Activated effector memory CD4-positive, alpha-beta T cell treated with Interleukin-2 at 50 U/mL for 16 hours (primary cell): ENCODE measurements at places on chromosomes 6 and 20.

DNA sequence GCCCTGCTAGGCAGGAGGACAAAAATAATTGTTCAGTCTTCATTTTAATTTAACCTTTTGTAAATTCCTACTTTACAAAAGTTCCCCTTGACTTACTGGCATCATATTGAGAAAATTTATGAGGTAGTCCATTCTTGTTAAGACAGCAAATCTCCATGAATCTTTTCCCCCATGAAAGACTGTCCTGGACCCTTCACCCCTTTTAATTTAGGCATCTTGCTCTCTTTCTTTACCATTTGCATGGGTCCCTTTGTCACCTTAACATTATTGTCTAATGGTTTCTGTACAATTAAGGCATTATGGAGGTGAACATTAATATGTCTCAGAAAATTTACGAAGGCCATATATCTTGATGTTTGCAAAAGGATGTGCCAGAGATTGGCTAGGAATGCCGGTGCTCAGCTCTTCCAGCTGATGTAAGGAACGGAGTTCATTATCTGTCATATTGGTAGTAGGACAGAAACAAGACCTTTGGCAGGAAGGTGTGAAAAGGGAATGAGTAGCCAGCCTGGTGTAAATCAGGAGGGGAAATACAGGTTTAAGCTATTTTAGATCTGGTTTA, 382.8 kb upstream of the TSHZ2 start:
- no peak for DNase-seq

- no peak for DNase-seq
These were observed 3.5 kb downstream of the ANKRD60 start for GRCh38 chr20:58224974-58225373.

GRCh38 chr6:35036828-35037663, 104.1 kb downstream of the TCP11 start:
- DNase-seq: no peak

DNA sequence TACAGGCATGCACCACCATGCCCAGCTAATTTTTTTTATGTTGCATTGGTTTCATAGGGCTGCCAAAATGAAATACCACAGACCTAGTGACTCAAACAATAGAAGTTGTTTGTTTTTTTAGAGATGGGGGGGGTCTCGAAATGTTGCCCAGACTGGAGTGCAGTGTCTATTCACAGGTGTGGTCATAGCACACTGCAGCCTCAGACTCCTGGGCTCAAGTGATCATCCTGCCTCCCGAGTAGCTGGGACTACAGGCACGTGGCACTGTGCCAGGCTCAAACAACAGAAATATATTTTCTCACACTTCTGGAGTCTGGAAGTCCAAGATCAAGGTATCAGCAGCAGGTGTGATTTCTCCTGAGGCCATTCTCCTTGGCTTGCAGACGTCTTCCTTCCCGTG, 6.6 kb upstream of the SLC16A10 start:
- no peak for DNase-seq

GRCh38 chr6:10205892-10206291, 209.0 kb downstream of the TFAP2A start:
- no peak for DNase-seq

DNA sequence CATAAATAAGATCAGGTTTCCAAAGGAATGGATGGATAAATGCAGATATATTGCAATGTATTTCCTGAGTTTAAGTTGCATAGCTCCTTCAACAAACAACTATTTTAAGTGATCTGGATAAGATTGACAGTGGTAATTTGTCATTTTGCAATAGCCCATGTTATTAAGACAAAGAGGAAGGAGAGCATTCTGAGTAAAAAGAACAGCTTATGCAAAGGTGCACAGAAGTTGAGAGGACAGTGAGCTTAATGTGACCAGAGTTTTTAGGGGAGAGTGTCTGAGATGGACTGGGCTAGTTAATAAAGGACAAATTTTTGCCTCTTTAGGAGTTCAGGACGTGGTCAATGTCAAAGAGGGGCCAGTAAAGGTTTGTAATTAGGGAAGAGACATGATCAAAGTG, 48.8 kb upstream of the FBXO30 start:
- DNase-seq: no peak

DNA sequence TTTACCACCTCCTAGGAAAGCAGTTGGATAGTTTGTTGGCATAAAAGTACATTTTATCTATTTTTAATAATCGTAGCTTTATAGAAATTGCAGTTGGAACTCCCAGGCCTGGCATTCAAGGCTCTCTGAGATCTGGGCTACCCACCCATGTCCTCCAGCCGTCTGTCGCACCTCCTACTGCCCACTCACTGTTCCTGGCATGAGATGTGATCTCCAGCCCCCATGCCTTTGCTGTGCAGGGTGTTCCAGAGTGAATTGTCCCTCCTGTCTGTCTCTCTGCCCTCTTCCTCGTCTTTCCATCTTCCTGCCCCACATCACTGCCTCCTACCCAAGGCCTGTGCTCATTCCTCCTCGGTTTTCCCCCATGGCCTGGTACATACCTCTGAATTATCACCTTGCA, 50.7 kb downstream of the PTPN1 start:
- DNase-seq: no peak

GRCh38 chr20:51696304-51697071, 71.7 kb downstream of the ATP9A start:
- DNase-seq: no peak

GRCh38 chr6:104252276-104252675, 607.4 kb downstream of the HACE1 start:
- no peak for DNase-seq

DNA sequence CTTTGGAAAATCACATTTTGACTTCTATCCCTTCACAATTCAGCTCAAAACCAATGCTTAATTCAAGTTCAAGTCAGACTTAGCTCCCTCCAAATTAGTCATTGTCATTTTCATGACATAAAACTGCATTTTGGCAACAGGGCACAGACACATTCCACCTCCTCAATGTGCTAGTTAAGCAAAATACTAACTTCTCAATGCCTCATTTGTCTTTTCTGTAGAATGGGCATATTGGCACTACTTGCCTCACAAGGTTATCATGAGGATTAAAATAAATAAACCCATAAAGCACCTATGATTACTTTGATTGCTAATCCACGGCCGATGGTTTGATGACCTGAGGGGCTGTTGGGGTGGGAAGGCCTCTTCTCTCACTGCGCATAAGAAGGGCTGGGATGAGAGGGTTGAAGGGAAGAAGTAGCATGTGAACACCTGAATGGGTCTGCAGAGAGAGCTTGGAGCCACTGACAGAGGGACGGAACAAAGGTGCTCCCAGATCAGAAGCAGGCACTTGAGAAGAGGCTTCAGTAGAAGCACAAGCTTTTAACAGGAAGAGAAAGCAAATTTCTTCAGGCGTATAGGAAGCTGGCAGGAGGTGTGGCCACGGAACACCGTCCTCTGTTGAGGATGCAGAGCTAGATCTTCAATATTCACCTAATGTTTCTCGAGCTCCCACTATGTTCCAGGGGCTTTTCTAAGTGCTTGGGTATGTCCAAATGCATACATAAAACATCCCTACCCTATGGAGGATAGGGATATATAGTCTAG, 11.7 kb upstream of the TBC1D7 start:
- DNase-seq: no peak

DNA sequence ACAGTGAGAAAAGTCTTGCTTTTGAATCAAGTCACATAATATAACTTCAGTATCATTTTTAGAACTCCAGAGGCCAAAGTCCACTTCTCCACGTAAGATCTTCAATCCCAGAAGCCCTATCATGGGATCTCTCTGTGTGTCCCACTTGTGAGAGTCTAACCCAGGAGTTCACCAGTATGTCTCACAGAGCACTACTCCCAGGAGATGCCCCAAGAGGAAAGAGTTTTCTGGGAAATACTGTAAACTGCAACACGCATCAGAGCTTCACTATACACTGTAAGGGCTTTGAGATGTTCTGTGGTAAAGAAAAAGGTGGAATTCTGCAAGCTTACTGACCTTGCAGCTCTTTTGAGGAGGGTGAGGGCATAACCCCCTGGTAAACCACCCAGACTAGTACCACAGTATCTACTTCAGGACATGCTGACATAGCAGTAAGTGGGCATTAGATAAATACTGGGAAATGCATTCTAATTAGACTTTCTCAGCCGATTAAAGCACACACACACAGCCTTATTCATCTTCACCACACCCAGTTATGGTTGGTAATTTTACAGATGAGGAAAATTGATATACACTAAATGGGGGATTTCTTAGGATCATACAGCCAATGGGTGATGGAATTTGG, 12.3 kb downstream of the DCBLD1 start:
- no peak for DNase-seq

DNA sequence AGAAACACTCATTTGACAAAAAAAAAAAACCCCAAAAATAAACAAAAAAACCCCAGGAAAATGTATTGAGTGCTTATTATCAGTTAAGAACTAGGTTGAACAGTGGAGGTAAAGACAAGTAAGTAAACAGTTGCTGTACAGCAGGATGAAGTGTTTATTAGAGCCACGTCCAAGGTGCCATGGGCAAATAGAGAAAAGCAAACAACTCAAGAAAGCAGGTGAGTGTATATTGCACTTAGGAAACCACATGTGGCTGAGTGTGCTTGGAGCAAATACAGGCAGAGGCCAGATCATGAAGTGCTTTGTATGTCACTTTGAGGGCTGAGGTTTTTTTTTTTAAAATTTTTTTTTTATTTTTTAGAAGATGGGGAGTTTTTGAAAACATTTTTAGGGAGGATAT, 98.3 kb downstream of the MACROD2 start:
- DNase-seq: no peak

GRCh38 chr6:90502381-90502780, 84.5 kb downstream of the MAP3K7 start:
- no peak for DNase-seq

DNA sequence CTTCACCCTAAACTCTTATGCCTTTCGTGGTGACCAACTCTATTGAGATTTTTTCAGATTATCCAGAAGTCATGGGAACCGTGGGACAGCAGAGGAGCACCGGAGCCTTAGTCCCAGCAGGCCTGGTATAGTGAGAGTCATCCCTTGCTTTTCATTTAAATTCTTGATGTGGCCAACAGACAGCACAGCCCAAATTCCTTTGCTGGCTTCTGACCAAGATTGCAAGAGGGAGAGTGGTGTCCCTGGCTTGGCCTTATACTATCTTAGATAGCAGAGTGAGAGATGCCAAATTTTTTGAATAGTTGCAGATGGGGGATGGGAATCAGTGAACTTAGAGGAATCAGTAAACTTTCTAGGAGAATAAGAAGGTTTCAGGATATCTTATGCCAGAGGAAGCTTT, 7.8 kb downstream of the STX11 start:
- no peak for DNase-seq

GRCh38 chr6:154842833-154843232, 109.6 kb downstream of the SCAF8 start:
- DNase-seq: no peak

- DNase-seq: no peak
These were observed 54.1 kb upstream of the FYN start for GRCh38 chr6:111927321-111927720.

GRCh38 chr6:132961122-132961521, 146.8 kb downstream of the RPS12 start:
- DNase-seq: no peak

- no peak for DNase-seq
These were observed 51.7 kb upstream of the SMLR1 start for GRCh38 chr6:130775411-130776012.

DNA sequence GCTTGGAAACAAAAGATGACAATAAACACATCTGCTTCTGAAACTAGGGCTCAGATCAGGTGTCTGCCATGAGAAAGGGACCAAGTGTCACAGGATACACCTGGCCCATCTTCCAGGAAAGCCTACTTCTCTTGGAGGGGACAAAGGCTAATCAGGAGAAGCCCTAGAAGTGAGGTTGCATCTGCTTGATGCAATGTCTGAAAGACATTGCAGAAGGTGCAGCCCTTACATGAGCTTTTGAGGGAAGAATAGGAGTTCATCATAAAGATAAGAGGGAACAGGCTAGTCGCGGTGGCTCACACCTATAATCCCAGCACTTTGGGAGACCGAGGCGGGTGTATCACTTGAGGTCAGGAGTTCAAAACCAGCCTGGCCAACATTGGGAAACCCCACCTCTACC, 2.5 kb upstream of the BTN1A1 start:
- no peak for DNase-seq

DNA sequence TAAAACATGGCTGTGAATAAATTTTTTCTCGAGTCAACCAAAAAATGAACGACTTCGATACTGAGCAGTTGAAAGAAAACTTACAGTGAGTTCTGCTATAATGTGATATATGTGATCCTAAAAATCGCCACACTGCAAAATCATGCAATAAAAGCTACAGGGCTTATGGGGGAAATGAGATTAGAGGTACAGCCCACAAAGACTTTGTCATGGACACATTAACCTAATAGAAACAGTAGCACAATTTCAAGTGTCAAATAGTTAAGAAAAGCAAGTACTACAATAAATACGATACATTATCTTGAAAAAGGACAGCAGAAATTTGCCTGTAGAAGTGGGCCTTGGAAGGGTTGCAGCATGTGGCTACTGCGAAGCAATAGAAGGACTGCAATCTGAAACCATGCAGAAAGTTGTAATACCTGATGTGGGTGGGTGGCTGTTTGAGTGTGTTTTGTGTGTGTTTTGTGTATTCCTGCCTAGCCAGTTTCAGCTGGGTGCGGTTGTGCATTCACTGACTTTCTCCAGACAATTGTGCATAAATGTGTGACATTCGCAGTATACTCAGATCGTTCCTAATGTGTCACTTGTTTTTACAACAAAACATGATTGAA, 79.1 kb downstream of the RPP40 start:
- no peak for DNase-seq

GRCh38 chr6:107504270-107505026, 14.5 kb downstream of the SOBP start:
- DNase-seq: no peak

- no peak for DNase-seq
These were observed 829.7 kb upstream of the CITED2 start for GRCh38 chr6:140204154-140204553.

GRCh38 chr6:55705451-55706440, 126.8 kb upstream of the HMGCLL1 start:
- no peak for DNase-seq

GRCh38 chr20:39082622-39083398, 120.7 kb downstream of the DHX35 start:
- DNase-seq: no peak

- DNase-seq: no peak
These were observed 157.5 kb downstream of the TBX18 start for GRCh38 chr6:84606860-84607259.

DNA sequence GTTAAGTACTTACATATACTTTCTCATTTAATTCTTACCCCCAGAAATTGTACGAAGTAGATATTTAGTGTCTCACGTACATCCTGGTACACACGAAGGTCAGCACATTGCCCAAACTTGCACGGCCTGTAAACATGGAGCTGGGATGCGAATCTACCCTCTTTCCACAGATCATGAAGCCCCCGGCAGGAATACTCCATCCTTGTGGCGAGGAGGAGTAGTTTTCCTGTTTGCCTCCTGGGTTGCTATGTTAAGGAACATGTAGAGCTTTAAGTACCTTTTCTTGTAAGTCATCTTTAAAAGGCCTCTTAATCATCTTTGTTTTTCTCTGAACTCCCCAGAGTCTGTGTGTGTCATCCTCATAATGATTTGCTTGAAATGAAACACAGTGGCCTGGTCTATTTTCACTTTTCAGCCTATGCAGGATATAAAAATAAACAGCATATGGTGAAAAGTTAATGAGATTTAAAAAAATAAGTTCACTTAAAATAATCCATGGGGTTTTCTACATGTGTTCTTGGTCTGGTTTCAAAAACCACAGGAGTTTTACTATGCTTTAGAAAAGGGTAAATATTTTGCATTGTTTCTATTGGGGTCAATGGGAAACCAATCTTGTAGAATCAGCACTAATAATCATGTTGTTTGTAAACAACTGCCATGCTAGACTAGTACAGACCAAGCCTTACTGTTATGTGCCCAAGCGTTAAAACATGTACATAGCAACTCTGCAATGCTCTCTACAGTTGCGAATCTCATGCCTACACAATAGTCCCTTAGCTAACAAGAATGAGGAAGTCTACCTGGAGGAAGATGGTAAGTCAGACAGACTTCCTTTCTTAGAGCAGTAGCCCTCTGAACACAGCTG, 9.3 kb upstream of the ARID1B start:
- DNase-seq: no peak
